ENCODE measurements at places on chromosomes 7 and 10.

DNA sequence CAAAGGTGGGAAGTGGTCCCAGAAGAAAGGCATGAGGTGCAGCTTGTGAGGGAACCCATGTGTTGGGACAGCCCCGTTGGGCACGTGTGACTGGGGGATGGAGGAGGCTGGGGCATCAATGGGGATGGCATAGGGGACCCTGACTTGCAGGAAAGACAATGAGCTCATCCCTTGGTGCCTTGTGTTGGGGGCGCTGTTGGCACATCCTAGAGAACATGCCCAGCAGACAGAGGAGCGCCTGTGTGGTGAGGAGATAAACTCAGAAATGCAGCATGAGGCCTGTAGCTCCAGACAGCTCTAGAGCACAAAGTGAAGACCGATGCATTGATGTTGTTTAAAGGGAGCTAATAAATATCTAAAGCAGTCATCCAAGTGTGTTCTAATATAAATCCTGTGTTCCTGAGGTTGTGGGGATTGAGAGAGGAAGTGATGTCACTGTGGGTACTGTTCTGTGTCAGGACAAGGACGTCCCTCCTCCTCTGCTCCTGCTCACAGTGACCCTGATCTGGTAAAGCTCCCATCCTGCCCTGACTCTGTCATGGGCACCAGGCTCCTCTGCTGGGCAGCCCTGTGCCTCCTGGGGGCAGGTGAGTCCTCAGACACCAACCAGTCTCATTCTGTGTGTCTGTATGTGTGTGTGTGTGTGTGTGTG lies 126.1 kb upstream of the PRSS58 start:
- DNase-seq: no peak

- DNase-seq: no peak
Observed at GRCh38 chr10:70142555-70142954, 3.9 kb downstream of the TYSND1 start.

DNA sequence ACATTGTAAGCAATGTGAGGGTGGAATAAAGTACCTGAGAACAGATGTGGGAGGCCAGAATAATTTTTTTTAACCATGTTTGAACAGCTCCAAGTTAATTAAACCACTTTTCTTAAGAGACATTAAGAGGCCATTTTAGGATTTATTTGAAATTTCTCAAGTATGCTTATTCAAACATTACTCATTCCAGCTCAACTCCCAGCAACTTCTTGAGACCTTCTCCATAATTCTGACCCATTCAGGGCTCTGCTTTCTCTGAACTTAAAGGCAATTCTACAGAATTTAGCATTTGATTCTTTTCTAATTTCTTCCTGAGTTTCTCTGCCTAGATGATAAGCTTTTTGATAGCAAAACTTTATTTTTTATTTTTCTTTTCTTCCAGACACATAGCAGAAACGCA lies 314.5 kb downstream of the CAMK1D start:
- no peak for DNase-seq

DNA sequence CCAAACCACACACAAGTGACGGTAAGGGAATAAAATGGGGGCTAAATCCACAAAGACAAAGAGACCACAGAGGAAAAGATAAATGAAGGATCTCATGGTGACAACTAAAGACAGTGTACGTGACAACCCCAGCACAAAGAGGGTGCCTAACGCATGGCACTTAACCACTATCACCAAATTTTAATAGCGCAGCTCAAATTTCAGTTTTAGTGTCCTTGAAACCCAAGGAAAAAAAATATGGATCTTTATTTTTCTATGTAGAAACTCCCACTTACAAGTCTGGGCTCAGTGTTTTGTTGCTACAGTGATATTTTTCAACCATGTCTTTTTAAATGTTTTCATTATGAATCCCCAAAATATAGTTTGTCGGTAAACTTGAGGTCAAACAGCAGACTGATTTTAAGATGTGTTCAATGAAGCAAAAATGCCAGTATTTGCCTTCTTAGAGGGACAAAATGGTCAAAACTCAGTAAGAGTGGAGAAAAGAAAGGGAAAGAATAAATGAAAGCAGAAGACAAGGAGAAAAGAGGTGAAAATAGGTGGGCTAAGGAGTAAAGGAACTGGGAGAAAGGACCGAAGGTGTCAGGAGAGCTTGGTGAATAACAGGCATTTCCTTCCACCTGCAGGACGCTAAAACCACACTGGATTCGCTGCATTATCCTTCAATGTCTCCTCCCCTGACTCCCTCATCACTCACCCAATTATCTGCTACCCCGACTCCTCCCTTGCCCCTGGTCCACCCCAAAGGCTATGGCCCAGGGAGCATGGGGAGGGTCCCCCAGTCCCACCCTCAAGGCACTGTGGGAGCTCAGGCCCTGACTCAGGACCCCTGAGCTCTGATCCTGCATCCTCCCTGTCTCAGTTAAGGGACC lies 3.5 kb downstream of the ASB13 start:
- DNase-seq: no peak

DNA sequence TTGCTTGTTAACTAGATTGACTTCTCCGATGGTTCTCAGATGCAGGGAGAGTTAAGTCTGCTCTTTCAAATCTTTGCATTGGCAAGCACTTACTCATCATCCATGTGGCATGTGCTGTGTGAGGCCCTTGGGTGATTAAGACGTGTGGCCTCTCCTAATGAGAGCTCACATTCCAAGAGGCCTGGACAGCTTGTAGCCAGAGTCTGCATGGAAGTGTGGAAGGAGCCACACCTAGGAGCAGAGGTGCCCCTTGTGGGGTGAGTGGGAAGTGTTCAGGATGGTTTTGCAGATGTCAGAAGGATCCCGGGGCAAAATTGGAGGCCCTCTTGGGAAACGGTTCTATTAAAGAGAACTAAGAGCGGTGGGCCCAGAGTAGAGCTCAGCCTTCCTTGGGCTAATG lies 225.9 kb downstream of the PAXIP1 start:
- no peak for DNase-seq

DNA sequence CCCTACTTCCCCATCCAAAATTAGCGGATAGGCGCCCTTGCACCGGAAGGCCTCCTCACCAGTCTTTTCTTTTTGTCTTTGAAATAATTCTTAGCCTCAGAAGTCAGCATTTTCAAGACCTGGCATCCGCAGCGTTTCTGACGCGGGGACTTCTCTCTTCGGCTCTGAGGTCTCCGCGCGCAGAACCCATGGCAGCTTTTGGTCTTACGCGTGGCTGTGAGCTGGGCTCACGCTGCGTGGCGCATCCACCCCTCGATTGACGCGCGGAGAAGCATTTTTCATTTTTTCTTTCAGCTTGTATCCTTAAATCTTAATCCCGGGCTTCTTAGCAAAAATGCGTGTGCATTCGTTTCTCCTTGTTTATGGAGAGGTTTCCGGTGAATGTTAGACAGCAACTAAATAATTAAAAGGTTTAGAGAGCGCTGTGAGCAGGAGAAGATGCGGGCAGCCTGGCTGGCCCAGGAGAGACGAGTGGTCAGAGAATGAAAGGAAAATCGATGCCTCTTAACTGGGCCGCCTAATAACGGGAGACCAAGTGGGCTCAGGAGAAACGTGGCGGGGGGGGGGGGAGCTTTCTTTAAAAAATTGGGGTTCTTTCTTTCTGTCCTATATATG lies 2.0 kb upstream of the GATA3 start:
- no peak for DNase-seq

GRCh38 chr10:110553905-110554304 lies 13.6 kb upstream of the SMC3 start:
- DNase-seq: no peak

DNA sequence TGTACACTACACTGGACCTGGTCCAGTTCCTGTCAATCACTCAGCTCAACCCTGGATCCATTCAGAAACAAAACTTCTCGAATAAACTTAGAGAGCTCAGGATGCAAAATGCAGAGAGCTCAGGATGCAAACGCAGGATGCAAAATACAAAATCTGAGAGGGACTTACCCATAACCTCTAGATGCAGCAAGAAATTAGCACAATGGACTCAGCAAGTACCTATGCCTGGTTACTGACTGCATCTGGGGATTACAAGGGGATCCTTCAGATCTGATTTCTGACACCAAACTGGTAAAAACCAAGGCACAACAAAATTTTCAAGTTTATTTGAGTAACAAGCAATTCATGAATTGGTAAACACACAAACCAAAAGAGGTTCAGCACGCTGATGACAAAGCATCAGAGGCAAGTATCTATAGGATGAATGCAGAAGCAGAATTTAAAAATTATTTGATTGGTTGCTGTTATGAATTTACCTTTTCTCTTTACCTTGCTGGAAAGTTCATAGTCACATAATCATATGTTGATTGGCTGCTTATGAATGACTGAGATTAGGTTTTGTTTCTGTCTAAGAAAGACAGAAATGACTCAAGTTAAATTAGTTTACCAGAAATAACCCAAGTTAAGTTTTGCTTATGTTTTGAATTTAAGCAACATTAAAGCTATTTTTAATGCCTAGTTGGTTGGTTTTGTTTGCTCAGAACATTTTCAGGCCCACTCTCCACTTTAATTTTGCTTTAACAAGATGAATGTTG lies 11.4 kb downstream of the GIMAP6 start:
- DNase-seq: no peak

- DNase-seq: no peak
Observed at GRCh38 chr10:66719483-66719882, 206.4 kb upstream of the LRRTM3 start.

DNA sequence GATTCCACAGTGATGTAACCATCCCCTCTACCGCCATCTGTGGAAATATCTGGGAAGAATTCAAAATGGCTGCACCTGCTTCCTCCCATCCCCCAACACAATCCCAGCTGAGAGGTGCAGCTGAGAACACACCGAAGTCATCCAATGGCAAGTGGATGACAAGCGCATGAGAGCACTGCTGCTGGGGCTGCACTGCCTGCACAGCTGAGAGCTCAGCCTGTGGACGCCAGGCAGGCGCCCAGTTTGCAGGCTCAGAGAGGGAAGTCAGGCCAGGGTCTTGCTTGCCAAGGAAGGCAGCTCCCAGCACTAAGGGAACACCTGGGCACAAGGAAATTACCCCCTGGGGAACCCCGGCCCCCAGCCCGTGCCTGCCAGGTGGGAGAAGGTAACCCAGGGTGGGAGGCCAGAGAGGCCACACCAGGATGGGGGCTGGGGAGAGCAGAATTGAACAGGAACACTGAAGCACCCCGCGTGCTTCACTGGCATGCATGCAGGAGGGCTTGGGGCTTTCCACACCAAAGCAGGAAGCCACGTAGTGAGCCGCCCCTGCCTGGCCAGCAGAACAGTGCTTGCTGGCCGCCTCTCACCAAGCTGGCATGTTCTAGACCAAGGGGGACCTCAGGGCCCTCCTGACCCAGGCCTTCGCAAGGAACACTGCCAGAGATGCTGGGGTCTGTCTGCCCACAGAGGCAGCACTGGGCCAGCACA lies 46.2 kb downstream of the FAM53B start:
- no peak for DNase-seq

DNA sequence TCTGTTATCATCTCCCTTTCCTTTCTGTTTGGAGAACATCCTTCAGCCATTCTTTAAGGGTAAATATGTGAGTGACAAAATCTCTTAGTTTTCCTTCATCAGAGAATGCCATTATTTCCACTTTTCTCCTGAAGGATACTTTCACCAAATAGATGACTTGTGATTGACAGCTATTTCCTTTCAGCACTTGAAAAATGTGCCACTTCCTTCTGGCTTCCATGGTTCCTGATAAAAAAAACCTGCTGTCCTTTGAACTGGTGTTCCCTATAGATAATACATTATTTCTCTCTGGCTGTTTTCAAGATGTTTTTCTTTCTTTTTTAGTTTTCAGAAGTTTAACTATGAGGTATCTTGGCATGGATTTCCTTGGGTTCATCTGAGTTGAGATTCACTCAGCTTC lies 79.7 kb downstream of the TBXAS1 start:
- no peak for DNase-seq

GRCh38 chr10:5404208-5405041 lies at the start of gene TUBAL3:
Gene TUBAL3, minus strand, starts transcription at chr10:5404828. Its CDS starts 36 bp downstream, at chr10:5404792.
- DNase-seq: no peak

GRCh38 chr10:124509880-124510632 lies 48.4 kb downstream of the LHPP start:
- no peak for DNase-seq

- DNase-seq: no peak
Observed at GRCh38 chr7:24883622-24884013, 96.4 kb downstream of the OSBPL3 start.

GRCh38 chr7:26949319-26949718 lies 84.9 kb upstream of the SKAP2 start:
- no peak for DNase-seq

- no peak for DNase-seq
Observed at GRCh38 chr10:126504761-126505112, 116.5 kb upstream of the ADAM12 start.

- DNase-seq: no peak
Observed at GRCh38 chr7:80151274-80151665, 16.6 kb downstream of the GNAI1 start.

- no peak for DNase-seq
Observed at GRCh38 chr10:61063034-61063433, 119.0 kb upstream of the RHOBTB1 start.

- DNase-seq: no peak
Observed at GRCh38 chr10:133274751-133275683, 1.7 kb downstream of the ADAM8 start.

DNA sequence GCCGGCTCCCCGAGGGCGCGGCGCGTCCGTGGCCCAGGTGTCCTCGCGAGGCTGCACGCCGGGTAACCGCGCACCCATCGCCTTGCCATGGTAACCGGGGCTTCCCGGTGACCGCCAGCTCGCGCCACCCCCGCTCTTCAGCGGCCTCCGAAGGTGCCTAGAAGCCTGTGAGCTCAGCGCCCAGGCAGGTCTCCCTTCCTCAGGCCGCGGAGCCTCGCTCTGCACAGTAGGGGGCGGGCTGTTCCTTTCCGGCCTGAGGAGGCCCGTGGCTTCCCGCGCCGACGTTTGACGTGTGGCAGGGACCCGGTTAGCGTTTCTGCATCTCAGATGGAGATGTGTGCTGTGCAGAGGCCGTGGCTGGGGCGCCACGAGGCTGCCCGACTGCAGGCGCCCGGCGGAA lies 117.1 kb downstream of the DYNC2I1 start:
- DNase-seq: no peak

- DNase-seq: no peak
Observed at GRCh38 chr10:120982507-120982906, 131.3 kb downstream of the WDR11 start.

GRCh38 chr10:131573707-131574106 lies 262.2 kb upstream of the TCERG1L start:
- DNase-seq: no peak

- no peak for DNase-seq
Observed at GRCh38 chr7:102469351-102469971, 4.7 kb downstream of the LRWD1 start.

DNA sequence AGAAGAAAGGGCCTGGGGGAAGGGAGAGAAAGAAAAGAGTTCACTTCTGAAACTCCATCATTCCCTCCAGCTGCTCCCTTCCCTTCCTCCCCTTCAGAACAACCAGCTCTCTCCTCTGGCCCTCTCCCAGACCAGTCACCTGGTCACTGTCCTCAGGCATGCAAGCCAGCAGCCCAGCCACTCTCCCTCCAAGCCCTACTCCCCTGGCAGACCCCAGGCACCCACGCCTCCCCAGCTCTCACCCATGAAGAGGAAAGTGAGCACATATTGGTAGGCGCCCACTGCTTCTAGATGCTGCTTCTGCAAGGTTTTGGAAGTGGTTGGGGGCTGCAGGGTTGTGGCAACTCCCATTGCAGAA lies 353 bp downstream of the MOGAT3 start:
- DNase-seq: no peak
